Effector CD8-positive, alpha-beta T cell (primary cell): ENCODE measurements at places on chromosomes 5 and 9.
A peak's percentile ranks its signal among the peaks of the same experiment; 100 is the strongest.

DNA sequence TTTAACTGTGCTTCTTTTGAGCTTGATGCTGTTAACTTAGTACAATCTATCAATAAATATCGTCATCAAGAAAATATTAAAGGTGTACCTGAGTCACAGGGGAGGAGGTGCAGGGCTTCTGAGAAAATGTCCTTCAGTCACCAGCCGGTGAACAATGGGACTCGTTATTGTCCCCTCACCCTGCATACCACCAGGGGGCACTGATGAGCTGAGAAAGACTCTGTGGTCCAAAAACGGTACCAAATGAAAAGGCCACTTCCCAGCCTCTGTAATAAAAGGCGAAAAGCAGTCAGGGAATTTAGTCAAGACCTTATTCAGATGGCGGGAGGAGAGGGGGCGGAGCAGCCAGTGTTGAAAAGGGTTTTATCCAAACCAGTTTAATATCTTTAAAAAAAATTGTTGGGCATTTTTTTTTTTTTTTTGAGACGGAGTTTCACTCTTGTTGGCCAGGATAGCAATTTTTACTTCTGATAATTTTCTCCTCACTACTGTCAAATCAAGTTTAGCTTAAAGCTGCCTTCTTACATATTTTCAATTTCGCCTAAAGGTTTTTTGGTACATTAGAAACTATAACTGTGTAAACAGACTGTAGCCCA lies 271.9 kb upstream of the ADAMTS16 start:
- no peak for DNase-seq

DNA sequence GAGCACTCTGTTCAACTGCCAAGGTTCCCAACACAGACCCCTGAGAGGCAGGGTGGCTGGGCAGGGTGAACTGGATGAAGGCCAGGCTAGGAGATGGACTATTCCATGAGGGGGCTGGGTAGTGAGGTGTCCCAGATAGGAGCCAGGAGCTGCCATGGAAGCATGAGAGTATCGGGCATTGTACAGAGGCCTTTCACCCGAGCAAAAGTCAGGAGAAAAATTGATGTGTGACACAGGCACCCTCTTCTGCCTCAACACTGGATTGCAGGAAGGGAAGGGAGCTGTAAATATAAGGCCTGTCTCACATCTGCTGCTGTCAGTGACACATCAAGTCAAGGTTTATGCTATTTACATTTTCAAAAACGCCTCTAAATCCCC lies 74.6 kb downstream of the UBAP1 start:
- DNase-seq = no peak

DNA sequence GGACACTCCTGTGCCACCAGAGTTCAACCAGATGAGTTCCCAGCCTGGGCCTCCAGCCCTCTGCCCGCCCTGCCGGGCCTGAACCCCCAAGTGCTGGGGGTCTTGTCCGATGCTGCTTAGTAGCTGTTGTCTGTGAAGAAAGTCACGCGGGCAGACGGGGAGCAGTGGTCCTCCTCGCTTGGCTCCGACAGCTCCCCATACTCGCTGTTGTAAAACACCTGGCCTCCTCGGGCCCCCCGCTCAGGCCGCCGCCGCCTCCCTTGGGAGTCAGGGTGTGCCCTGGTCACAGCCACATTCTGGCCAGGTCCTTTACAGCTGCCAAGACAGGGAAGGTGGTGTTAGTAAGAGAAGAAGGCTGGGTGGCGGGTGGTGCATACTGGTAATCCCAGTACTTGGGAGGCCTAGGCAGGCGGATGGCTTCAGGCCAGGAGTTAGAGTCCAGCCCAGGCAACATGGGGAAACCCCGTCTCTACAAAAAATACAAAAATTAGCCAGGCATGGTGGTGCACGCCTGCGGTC lies 11.8 kb upstream of the SCGB3A1 start:
- no peak for DNase-seq

GRCh38 chr5:157555037-157555640 lies 20.4 kb downstream of the ADAM19 start:
- DNase-seq = no peak

- no peak for DNase-seq
These were observed 66.0 kb downstream of the MYO10 start for GRCh38 chr5:16869821-16870796.

DNA sequence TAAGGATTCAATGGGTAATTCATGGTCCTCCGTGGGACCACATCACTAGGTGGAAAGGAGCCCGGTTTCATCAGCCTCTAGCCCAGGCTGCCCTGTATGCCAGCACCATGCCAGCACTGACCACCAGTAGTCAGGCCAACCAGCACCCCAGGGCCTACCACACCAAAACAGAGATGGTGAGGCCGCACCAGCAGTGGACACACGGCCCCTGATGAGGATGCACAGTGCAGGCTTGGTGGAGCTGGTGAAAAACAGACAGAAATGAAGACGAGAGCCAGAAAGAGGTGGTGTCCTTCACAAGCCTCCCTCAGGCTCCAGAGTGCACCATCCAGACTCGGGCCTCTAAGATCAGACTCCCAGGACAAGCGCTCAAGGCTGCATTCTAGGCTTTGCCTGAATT lies 128.2 kb downstream of the MED10 start:
- no peak for DNase-seq

- no peak for DNase-seq
These were observed 69.7 kb downstream of the ARHGAP26 start for GRCh38 chr5:142839711-142840346.

DNA sequence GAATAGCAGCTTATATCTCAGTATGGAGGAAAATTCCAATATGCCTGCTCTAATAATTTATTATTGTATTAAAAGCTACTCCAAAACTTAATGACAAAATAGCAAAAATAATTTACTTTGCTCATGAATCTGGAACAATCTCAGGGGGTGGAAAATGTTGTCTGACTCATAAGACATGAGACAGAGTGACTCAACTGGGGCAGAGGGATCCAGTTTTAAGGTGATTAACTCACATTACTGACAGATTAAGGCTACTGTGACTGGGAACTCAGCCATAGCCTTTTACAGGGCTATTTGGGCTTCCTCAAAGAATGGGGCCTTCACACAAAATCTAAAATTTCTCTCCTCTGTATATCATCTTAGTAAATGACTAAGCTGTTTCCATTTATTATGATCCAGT lies 1172.9 kb downstream of the CDH12 start:
- no peak for DNase-seq

- DNase-seq = no peak
These were observed 247.2 kb downstream of the KIF4B start for GRCh38 chr5:155260798-155261197.

DNA sequence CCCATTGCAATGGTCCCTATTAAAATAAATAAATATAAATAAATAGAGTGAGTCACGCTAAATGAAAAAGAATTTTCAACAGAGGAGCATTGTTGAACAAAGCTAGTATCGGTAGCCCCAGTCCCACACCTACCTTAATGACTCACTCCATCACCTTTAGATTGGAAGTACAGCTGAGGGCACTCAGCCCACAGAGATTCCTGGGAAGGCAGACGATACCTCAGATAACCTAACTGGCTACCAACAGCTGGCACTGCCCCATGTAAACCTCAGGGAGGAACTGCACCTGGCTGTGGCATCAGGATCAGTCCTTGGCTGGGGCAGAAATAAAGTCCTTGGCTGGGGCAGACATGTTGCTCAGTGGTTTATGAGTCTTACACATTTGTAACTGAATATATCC lies 49.3 kb downstream of the SPRY4 start:
- DNase-seq = no peak

DNA sequence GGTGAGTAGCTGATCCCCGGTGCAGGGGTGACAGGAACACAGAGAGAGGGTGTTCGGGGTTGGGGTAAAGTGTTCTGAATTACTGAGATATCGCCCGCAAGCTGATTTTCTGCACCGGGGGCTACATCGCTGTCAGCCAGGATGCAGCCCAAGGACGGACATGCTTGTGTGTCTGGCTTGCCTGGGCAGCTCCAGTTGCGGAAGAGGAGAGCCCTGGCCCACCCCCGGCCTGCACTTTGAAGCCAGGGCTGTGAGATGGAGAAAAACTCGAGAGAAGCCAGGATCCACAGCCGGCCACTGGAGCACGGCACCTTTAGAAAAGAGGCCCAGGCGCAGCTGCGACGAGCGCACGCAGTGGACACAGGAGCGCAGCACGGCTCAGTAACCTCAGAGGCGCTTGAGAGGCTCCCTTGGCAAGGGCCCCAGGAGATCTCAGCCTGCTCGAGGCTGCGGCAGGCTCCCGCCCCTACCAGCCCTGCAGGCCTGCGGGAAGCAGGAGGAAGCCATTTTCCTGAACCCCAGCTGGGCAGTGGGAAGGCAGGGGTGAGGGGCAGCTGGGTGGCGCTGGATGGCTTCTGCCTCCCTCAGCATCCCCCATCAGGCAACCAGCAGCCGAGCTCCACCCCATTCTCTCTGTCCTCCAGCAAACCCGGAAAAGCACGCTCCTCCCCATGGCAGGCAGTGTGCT lies 59.2 kb downstream of the C9orf50 start:
- no peak for DNase-seq

GRCh38 chr5:37807015-37807414 lies 32.8 kb downstream of the GDNF start:
- DNase-seq = no peak

GRCh38 chr5:136018814-136019783 lies 9.7 kb upstream of the TGFBI start:
- DNase-seq = no peak

DNA sequence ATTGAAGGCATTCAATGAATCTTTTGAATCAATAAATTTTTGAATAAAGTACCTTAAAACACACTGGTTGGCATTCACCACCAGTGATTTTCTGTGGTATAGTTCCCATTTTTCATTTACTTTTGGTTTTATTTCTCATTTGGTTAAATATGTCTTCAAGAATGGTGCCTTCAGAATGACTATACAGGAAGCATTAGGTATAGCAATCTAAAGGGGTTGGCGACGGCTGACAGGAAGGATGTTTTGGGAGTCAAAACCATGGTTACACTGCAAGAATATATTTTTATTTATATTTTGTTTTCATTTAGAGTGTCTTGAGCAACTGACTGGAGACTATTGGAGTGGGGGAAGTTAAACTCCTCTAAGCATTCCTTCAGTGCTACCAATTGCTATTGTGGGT lies 235.7 kb downstream of the HTR1A start:
- DNase-seq = no peak

GRCh38 chr5:172178301-172178987 lies 9.6 kb downstream of the STK10 start:
- no peak for DNase-seq

GRCh38 chr9:18379073-18379811 lies 94.7 kb upstream of the ADAMTSL1 start:
- DNase-seq = no peak

DNA sequence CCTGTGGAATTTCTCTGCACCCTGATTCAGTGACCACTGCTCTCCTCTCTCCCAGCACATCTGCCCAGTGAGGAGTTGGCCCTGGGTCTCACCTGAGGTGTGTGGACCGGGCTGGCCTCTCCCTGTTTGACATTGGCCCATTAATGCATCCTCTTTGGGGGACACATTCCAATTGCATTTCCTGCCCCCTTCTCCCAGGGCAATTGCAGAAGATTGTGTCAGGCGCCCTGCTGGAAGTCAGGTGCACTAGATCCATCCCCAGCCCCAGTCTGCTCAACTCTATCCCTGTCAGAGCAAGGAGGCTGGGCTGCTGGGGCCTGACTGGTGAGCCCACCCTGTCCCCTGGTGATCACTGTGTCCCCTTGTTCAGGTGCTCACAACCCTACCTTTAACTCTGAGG lies 84.5 kb downstream of the LMX1B start:
- DNase-seq = no peak

DNA sequence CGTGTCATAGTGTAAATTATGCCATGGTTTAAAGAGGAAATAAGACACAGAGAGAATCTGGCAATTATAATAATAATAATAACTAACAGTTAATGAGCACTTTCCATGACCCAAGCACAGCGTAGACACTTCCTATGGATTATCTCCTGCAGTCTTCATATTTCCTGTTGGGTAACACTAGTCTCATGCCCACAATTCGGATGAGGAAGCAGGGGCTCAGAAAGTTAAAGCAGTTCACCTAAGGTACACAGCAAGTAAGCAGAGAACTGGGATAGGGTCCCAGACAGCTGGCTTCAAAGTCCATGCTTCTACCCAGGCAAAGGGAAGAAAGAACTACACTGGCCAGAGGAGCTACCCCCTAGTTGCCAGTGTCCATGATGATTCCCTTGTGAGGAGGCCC lies 27.9 kb upstream of the TGFBI start:
- no peak for DNase-seq

DNA sequence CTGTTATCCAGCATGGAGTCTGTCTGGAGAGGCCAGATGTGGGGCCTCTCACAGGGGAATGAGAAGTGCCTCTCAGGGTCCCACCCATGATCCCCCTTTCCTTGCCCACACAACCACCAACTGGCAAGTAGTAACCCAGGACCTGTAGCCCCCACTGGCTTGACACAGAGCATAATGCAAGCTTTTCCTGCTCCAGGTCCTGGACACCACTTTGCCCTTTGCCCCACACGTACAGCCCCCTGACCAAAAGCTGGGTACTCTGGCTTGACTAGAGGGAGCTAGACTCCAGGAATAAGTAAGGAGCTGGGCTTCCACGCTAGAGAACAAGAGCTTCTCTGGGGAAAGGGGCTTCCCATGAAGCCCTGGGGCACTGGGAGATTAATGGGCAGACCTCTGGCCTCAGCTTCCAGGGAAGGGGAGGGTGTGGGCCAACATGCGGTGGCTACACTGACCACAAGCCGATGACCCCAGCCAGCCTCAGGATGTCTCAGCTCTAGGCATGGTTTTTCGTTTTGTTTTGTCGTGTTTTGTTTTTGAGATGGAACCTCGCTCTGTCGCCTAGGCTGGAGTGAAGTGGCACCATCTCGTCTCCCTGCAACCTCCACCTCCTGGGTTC lies 109.5 kb downstream of the C9orf50 start:
- no peak for DNase-seq

DNA sequence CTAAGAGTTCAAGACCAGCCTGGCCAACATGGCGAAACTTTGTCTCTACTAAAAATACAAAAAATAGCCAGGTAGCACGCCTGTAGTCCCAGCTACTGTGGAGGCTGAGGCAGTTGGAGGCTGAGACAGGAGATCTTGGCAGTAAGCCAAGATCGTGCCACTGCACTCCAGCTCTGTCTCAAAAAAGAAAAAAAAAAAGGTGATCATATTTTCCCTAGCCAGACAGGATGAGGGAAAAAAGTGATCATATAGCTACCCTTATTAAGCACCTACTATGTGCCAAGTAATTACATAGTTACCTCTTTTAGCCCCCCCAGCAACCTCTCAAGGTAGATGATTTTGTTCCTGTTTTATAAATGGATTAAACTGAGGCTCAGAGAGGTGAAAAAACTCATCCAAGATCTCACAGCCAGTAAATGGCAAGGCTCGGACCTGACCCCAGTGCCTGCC lies 18.1 kb upstream of the RPL26L1 start:
- DNase-seq = no peak

- DNase-seq = peak; percentile 3
These were observed 118.3 kb downstream of the SLC1A3 start for GRCh38 chr5:36724467-36725332.

DNA sequence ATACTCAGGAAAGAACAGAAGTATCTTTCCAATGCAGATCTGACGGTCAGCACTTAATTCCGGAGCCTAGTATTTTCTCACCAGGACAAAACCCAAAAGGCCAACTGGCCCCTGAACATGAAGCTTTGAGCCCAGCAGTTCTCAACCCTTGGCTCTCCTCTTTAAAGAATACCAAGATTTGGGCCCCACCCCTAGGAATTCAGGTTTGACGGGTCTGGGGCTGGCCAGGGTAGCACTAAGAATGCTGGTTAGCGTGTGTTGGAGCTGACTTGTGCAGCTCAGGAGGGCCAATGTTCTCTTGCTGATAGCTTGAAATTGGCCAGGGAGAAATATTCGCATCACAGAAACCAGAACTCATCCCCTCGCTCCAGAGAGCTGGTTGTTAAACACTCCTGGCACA lies 88.3 kb upstream of the PTCH1 start:
- DNase-seq = no peak
